ENCODE measurements at places on chromosomes 7 and 10.

GRCh38 chr10:122441961-122442360 is 12.5 kb upstream of the ARMS2 start:
- no peak for DNase-seq

DNA sequence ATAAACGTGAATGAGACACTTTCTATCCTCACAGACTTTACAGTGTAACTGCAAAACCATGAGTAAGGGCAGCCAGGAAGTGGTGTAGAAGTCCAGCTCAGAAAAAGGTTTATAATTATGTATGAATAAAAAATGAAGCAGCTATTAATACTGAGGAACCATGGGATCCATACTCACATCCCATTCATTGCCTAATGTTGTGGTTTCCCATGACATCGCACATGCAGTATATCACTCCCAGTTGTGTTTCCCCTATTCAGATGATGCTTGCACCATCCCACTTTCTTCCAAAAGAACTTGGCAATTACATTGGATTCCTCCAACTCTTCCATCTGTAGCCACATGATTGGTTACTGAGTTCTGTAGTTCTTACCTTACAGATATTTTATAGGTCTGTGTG is 74.5 kb upstream of the SEMA3D start:
- DNase-seq: no peak

- no peak for DNase-seq
Observed at GRCh38 chr10:11881030-11881476, 57.9 kb downstream of the PROSER2 start.

GRCh38 chr10:127127822-127128221 is 68.6 kb downstream of the INSYN2A start:
- DNase-seq: no peak

DNA sequence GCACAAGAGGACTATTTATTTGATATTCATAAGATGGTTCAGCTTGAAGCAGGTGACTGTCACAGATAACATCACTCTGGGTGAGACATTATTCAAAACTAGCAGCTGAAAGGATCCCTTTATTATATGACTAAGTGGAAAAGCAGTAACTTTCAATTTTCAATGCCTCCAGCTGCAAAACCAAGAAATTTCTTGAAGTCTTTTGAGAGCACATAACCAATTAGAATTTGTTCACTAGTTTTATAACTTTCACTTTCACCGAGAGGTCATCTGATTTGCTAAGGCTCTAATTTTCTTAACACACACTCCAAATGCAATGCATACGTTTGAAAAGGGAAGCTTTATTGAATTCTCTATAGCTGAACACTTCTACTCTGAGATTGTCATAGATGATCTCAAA is 88.6 kb upstream of the KLF14 start:
- no peak for DNase-seq

- DNase-seq: no peak
Observed at GRCh38 chr7:2730846-2731770, 43.1 kb downstream of the AMZ1 start.

DNA sequence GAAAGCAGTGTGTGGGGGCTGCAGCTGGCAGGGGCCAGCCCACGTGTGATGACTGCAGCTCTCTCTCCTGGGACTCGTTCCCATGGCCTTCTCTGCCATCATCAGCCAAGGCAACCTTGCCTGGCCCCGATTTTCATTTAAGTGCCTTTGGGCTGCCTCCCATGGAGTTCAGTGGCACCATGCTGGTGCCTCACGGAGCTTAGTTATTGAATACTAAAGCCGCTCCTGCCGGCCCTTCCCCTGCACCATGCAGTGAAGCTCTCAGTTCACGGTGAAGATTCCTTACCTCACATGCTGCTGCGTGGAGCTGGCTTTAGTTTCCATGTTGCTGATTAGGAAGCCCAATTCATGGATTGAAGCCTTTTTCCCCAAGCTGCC is 141.5 kb upstream of the EEPD1 start:
- DNase-seq: no peak

DNA sequence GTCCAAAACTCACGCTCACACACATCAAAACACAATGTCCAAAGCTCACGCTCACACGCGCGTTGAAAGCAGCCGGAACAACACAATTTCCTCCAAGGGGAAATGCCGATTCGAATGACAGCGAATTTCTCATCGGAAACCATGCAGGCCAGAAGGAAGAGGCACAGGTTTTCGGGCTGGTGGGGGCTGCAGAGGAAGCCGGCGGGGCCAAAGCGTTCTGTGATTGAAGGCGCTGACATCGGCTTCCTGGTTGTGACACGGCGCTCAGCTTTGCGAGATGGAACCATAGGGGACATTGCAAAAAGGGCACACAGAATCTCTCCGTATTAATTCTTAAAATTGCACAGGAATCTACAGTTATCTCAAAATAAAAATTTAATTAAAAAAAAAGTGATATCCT is 61.3 kb downstream of the FOXL3 start:
- DNase-seq: no peak

GRCh38 chr10:95327367-95327766 is 36.6 kb upstream of the PDLIM1 start:
- DNase-seq: no peak

GRCh38 chr7:1535701-1536454 is 5.4 kb downstream of the MAFK start:
- DNase-seq: no peak

DNA sequence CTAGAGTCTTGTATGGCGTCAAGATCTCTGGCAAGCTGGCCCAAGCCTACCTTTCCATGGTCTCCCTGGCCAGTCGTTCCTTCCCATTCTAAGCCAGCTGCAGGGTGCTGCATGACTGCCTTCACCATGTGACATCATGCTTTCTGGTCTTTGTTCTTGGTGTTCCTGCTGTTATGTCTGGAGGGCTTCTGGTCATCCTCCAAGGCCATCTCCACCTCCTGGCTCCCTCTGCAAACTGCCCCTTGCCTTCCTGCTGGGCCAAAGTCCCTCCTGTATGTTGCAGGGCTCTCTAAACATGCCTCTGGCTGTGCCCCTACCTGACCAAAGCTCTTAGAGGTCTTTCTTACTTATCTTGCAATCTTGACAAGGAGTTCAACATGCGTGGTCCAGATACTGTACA is 44.4 kb upstream of the SHH start:
- DNase-seq: no peak

GRCh38 chr10:17153321-17153720 is 23.7 kb upstream of the CUBN start:
- no peak for DNase-seq

GRCh38 chr10:107790271-107790670 is 625.8 kb upstream of the SORCS1 start:
- DNase-seq: no peak

- no peak for DNase-seq
Observed at GRCh38 chr7:6167587-6168476, 104.6 kb downstream of the CYTH3 start.

GRCh38 chr7:132456418-132456817 is 119.9 kb downstream of the PLXNA4 start:
- DNase-seq: no peak

- DNase-seq: no peak
Observed at GRCh38 chr7:105224884-105225651, 163.7 kb downstream of the SRPK2 start.

DNA sequence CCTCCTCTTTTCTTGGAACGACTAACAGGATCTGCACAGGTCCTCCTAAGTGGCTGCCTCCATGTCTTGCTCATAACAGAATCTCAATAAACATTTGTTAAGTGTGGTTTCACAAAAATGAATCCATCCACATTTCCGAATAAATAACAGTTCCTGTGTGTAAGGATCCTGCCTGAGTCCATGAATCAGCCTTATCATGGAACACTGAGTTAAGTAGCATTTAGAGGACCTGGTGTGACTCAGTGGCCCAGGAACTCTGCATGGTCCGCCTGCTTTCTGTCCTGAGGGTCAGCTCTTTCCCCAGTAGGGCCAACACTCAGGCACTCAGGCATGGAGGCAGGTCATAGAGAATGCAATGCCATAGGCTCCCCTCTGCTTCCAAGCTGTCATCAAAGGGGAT is 15.8 kb upstream of the C10orf90 start:
- no peak for DNase-seq

DNA sequence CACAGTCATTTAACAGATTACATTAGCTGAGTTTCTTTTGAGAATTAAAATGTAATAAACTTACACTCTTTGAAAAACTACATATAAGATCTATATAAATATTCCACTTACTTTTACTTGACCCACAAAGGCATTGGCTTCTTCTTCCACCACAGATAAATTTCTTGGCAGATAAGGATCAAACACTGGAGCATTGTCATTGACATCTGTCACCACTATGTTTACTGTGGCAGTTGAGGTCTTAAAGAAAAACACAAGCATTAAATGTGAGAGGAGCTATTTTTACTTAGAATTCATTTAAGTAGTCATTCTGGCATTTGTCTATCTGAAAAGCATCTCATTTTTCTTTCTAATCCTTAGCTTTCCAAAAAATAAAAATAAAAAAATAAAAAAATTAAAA is 734.4 kb downstream of the PCDH15 start:
- DNase-seq: no peak

DNA sequence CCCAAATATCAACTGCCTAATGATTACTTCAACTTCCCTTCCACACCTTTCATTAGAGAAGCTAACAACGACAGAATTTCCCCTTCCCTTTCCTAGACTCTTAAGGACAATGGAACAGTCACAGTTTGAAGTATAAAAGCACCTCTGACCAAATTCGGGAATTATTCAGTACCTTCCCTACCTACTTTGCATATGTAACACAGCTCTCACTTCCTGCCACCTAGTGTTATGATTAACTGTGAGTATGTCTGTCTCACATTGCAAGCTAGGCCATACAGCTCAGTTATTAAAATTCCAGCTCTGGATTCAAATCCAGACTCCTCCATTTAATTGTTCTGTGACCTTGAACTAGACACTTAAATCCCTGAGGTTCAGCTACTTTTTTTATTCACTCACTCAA is 44.8 kb upstream of the HPSE2 start:
- DNase-seq: no peak

DNA sequence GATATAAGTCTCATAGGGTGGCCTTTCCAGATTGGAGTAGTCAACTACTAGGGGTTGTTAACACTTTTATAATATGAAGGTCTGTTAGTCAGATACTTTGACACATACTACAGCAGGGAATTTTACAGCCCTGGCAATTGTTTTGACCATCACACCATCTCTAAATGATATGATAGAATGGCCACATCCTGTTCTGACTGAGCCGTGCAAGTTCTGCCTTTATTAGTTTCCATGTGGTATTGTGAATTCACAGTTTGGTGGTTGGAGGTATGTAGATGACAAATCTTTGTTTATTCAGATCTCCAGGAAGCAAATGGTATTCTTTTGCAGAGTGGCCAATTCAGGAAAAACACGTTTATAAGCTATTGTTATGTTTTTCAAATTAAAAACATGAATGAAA is 83.0 kb downstream of the NRG3 start:
- no peak for DNase-seq

- no peak for DNase-seq
Observed at GRCh38 chr7:107501593-107501992, 31.7 kb downstream of the GPR22 start.

GRCh38 chr7:50368366-50368765 is 63.9 kb downstream of the IKZF1 start:
- no peak for DNase-seq

GRCh38 chr7:38512704-38513103 is 118.5 kb downstream of the AMPH start:
- DNase-seq: no peak

DNA sequence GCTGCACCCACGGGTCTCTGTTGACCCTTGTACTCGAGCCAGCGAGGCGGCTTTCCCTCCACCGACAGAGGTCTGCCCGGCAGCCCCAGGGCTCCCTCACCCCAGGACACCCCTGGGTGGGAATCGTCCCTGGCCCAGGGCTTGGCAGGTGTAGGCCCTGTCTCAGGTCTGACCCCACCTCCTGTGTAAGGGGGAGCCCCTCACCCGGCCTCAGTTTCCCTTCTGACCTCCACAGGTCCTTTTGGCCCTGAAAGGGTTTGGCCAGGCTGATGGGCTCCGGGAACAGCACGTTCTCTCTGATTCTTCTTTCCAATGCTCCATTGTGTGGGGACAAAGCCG is 25.0 kb upstream of the ELFN1 start:
- no peak for DNase-seq

GRCh38 chr7:153523320-153524015 is 528.7 kb upstream of the DPP6 start:
- DNase-seq: no peak

DNA sequence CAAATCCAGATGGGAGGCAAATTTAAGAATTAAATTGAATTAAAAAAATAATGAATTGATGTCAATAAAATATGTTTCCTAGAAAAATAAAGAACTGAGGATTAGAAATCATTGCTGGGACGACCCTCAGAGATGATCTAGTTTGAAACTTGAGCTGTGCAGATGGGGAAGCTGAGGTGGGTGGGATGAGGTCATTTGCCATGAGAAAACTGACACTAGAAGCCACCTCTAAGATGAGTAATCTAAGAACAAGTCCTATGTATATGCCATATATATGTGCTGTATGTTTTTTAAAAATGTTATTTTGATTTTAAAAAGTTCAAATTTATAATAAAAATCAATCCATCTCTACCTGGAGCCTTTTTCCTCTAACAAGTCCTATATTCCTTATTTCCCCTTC is 135.7 kb downstream of the RSU1 start:
- no peak for DNase-seq

- no peak for DNase-seq
Observed at GRCh38 chr7:30596014-30596641, 1.4 kb downstream of the GARS1 start.

DNA sequence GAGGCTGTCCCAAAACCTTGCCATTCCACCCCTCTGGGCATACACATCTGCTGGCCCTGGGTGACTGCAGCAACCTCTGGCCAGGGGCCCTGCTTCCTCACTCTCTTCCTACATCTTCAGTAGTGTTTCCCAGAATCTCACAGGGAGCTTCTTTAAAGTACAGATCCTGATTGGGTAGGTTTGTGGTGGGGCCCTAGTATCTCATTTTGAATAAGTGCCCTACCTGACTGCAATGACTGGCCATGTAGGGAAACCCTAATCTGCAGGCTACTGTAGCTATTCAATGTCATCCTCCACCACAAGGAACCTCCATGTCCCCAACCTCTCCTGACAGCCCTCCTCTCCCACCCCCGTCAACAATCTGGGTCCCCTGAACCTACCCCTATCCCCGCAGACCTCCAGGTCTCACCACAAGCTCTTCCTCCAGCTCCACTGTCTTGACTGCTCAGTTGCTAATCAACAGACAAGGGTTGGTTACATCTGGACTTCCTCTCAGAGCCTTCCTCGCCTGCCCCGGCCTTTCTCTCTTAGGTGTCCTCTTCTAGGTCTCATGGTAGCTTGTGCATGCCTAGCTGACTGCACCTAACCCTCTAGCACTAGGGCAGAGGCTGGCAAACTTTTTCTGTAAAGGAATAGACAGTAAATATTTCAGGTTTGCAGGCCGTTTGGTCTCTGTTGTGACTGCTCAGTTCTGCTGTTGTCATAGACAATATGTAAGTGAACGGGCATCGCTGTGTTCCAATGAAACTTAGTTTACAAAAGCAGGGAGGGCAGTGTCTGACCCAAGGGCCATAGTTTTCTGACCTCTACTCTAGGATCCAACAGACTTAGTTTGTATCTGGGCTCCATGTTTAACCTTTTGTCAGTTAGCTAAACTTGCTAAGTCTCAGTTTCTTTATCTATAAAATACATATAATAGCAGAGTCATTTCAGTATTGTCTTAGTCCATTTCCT is 121.1 kb downstream of the AOAH start:
- DNase-seq: no peak

Measured in stimulated activated CD4-positive, alpha-beta T cell treated with anti-CD3 and anti-CD28 coated beads, Interleukin-1b, Interleukin-23, amount 100 ng/mL, for 1 hour (primary cell).